ENCODE measurements at places on chromosomes 6 and 20.

GRCh38 chr6:64920257-64920656 lies 786.8 kb downstream of the EYS start:
- no peak for DNase-seq

- DNase-seq: no peak
Measured at GRCh38 chr6:160756871-160757270, 54.8 kb downstream of the PLG start.

- DNase-seq: no peak
Measured at GRCh38 chr6:69768664-69769063, 28.1 kb downstream of the LMBRD1 start.

- DNase-seq: no peak
Measured at GRCh38 chr20:46022411-46023147, 6.4 kb upstream of the SLC12A5 start.

DNA sequence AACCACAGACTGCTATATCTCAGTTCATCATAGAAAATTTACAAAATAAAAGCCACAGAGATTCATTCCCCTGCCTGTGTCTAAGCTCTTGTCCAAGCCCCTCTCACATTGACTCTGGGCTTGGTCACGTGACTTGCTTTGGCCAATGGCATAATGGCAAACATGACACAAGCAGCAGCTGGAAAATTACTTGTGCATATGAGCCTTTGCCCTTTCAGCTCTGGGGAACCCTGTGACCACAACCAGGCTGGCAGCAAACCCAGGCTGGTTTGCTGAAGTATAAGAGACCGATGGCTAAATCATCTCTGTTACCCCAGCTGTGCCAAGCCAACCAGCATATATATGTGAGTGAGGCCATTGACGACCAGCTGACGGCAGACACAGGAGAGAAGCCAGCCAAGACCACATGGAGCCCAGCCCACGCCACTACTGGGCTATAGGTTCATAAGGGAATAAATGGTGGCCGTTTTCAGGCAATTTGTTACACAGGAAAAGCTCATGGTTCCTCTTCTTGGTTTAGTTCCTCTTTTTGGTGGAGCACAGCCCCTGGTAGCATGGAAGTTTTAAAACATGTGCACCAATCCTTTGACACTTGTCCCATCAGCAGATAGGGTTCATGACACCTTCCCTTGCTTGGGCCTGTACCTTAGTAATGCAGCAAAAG lies 31.8 kb upstream of the RSPO4 start:
- no peak for DNase-seq

GRCh38 chr6:31574106-31575061 lies 981 bp upstream of the TNF start:
- DNase-seq: no peak

DNA sequence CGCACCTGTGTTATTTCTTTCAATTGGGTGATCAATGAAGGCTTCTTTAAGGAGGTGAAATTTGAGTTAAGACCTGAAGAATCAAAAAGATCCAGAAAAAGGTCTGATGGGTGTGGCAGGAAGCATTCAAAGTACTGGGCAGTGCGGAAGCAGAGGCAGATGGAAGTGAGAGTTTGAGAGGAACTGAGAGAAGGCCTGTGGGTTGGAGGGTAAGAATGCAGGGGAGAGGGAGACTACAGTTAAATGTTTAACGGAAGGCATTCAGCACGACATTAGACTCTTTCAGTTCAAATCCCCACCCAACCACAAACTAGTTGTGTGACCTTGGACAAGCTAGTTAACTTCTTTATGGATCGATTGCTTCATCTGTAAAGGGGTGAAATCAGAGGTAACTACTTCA lies 50.5 kb upstream of the GCM1 start:
- DNase-seq: no peak

- DNase-seq: no peak
Measured at GRCh38 chr20:59144179-59144830, 19.3 kb upstream of the ZNF831 start.

DNA sequence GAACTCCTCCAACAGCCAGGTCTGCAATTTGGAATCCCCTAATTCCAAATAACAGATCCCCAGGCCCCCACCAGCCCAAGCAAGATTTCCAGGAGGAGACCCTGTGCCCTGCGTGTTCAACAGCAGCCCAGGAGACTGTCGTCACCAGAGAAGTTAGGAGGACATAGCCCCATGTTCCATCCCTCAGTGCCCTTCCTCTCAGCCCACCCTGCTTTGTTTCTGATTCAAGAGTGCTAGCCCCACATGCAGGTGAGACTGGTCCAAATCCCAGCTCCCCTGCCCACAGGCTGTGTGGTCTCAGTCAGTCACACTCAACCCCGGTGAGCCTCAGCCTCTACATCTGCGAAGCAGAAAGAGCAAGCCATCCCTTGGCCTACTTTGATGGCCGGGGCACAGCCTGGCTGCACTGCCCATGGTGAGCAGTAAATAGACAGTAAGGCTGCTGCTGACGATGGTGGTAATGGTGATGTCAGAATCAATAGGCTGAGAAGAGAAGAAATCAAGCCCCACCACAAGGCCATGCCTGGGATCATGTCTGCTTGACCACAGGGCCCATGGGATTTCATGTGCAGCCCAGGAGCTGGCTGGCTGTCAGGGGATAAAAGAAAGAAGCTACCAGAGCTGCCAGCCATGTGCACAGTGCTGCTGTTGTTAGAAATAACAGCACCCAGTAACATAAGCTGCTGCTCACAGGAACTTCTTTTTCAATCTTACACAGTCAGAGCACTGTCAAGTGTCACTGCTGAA lies 51.5 kb upstream of the NXT1 start:
- no peak for DNase-seq

GRCh38 chr20:49480236-49480635 lies 2.2 kb downstream of the KCNB1 start:
- no peak for DNase-seq

- no peak for DNase-seq
Measured at GRCh38 chr20:31861135-31861384, 9.3 kb downstream of the DUSP15 start.

DNA sequence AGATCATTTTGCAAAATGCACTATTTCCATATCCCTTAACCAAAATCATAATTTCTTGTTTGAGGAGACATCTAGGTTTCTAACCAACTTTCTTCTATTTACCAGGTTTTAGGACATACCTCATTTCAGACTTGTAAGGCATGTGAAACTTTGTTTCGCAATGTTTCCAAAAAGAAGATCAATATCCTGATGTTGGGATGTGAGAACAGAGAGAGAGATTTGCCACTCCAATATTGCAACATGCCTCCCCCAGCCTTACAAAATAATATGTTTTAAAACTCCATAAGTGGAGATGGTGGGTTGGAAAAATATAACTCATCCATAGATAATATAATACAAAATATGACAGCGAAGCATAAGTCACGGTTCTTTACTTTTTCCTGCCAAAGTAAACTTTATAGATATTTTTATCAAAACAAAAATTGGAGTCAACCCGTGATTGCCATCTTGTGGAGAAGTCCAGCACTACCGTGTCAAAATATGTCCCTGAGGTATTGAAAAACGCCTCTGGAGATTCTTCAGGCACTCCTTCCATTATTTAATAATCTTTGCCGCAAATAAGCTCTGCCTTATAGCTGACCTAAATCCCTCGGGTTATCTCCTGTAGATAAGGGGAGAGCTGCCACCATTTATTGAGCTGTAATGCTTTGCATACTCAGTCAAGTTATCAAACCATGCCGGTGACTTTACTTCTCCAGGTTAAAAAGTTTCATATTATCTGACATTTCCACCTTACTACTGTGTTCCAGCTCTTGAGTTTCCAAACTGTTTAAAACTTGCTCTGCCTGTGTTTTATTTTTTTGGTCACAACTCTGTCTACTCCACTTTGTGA lies 534.2 kb downstream of the HACE1 start:
- DNase-seq: no peak

DNA sequence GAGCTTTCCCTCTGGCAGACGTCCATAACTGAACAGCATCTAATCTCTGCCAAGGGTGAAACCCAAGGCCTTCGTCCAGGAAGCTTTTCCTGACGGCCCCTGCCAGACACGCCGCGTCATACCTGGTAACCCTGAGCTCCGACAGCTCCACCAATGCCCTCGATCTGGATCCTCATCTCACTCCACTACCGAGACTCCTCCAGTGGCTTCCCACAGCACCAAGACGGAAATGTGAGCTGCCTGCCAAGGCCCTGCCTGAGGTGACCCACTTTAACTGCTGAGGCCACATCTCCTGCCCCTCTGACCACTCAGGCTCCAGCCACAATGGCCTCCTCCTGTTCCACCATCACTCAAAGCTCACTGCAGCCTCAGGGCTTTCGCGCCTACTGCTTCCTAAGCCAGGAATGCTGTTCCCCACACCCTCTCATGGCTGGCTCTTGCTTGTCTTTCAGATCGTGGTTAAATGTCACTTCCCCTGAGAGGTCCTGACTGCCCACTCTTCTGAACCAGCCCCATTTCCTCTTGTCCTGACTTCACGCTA lies 143.2 kb downstream of the PREX1 start:
- DNase-seq: no peak

DNA sequence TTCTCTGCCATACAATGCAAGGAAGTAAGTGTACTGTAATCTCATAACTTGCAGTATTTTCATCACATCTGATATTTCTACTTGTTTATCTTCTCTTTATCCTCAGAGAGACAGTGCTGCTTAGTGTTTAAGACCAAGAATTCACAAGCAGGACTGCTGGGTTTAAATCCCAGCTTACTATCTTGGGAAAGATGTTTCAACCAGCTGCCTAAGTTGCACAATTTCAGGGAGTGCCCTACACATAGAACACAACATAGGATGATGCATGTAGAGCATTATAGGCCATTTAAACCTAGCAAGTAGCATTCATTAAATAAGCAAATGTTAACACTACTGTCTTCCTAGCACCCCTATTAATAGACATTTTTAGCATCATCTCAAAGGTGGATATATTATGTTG lies 205.2 kb upstream of the CEP162 start:
- peak; percentile 9 for DNase-seq

DNA sequence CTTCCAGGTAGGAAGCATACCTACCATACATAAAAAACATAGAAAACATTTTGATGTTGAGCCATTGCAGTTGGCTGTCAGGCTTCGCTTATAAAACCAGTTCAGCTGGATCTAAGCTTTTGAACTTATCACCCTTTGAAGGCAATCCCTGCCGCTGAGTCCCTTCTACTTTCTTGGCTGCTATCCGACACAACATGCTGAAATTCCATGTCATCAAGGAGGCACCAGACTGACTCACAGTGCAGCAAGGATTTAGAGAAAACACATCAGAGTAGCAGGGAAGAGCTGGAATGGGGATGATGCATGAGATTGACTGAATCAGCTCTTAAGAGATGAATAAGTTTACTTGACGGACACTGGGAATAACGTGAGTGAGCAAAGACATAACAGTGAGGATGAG lies 135.0 kb upstream of the MAN1A1 start:
- peak; percentile 89 for DNase-seq

DNA sequence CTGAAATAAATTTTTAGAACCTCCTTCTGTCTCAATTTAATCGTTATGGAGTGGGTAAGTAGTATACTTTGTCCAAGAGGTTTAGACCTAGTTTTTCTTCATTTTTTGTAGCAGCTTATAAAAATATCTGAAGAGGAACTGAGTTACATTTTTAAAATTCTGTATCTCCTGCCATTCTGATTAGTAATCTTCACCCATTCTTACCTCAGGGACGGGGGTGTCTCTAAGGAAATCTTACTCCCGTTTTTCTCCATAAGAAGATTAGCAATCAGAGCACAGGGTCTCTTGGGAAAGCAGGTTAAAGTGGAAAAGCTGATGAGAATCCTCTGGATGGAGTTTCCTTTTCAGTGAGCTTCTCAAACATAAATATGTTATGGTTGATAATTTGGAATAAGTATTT lies 259.3 kb upstream of the FAM83B start:
- DNase-seq: no peak

- DNase-seq: no peak
Measured at GRCh38 chr6:49637350-49637731, 702 bp upstream of the RHAG start.

DNA sequence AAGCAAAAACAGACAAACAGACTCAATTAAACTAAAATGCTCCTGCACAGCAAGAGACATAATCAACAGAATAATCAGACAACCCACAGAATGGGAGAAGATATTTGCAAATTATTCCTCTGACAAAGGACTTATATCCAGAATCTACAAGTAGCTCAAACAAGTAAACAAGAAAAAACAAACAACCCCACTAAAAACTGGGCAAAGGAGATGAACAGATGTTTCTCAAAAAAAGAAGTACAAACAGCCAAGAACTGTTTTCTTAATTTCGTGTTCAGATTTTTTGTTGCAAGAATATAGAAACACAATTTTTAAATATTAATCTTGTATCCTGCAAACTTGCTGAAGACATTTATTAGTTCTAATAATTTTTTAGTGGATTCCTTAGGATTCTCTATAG lies 274.1 kb downstream of the BCKDHB start:
- no peak for DNase-seq

DNA sequence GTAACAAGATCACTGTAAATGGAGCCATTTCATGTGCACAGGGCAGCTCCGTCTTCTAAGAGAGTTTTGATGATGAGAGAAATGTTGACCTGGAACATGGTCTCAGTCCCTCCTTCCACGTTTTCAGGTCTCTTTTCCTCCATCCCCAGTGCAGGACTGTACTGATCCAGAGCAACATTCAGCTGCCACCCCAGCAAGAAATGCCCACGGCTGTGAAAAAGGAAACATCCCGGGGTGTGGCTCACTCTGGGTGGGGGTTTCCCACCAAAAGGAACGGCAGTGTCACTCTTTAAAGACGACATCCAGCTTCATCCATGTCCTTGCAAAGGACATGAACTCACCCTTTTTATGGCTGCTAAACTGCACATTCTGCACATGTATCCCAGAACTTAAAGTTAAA lies 92.6 kb downstream of the ERMARD start:
- no peak for DNase-seq

DNA sequence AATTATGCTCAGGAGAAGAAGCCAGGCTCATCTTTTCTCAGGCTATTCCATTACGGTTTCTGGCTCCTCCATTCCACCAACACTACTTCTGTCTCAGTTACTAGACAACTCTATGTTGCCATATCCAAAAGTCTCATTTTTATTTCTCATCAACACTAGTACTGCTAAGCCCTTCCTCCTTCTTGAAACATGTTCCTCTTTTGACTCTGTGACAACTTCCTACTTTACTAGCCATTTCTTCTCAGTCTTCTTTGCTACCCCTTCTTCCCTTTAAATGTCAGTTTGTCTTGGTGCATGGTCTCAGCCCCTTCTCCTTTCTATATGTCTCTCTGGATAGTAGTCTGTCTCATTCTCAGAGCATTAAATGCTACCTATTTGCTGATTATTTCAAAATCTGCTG lies 7.1 kb upstream of the ADGRG6 start:
- DNase-seq: no peak

All from AG04449 (cell line).